ENCODE measurements at places on chromosomes 4 and X.

- no peak for DNase-seq
These were observed 248.3 kb upstream of the MAD2L1 start for GRCh38 chr4:120314969-120315368.

GRCh38 chrX:104130808-104131207 lies 18.5 kb downstream of the ZCCHC18 start:
- DNase-seq, result no peak

GRCh38 chrX:46704767-46705386 lies 54.0 kb downstream of the SLC9A7 start:
- DNase-seq, result no peak

DNA sequence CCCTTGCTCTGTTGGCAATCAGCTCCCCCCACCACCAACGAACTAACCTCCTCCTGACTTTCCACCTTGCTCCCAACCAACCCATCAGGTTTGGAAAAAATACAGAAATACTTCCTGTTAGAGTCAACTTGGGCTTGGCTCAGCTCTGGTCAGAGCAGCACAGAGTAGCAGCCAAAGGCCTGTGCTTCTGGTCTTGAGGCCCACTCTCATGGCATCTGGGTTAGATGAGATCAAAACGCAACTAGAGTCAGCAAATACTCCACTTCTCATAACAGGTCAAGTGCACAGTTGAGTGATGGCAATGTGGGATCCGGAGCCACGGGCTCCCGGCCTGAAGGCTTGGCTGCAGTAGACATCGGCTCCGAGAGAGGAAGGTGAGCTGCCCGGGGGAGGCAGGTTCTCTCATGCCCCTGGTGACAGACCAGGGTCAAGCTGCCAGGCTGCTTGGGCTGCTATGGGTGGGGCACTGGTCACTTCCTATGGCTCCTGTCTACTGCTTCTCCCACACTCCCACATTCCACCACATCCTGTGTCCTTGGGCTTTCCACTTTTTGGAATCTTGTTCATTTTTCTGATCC lies 34.8 kb downstream of the ZNF185 start:
- no peak for DNase-seq

DNA sequence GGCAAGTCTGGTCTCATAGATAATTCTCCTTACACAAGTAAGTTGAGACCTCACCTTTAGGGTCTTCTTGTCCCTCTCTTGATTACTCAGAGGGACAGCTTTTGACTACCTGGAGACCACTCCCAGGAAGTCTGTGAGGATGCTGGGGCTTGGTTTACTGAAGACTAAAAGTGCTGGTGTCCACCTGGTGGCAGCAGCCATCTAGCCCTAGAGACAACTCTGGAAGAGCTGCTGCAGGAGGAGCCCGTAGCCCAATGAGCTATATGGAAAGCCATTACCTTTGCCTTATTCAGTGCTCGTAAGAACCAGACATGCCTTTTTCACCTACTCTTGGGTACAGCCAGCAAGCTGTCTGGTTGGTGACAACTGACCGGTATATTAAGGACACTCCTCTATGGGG lies 7.3 kb downstream of the FGFBP2 start:
- no peak for DNase-seq

DNA sequence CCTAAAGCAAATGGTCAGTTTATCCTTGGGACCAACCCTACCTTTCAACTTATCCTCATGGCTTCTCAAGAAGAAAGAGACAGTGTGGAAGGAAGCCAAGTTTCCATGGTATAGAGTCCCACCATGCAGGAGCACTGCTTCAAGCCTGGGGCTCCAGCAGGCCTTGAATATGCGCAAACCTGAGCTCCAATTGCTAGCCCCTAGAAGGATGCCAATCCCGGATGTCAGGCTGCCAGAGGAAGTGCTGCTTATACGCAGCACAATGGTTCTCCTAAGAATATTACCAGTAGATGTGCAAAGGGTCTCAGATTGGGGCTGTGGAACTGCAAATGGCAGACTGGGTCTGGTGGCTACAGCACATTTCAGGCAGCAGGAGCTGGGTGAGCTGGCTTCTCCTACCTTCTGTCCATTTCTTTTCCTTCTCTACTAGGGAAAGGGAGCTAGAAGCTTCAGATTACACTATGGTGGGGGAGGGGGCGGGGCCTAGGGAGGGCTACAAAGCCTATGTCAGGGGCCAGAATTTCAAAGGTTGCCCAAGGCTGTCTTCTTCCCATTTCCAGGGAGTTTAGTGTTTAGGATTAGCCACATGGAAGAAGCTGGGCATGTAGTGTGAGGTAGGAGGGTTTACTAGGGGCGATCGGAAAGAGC lies 40.7 kb upstream of the CITED1 start:
- DNase-seq, result no peak

DNA sequence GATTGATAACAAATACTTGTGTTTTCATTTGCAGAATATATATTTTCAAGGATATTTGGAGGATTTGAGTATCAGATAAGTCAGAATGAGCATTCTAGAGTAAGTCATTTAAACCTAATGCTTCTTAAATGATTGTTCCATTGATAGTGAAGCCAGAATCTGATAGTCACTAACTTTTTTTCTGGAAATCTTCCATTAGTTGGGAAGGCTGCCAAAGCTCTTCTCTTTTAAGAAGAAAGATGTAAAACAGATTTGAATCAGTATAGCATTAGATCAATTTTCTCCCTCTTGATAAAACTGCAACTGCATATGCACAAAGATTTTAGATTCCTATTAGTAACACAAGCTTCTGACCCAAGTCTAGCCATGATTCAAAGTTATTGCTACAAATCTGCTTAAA lies 256.7 kb downstream of the SPOCK3 start:
- no peak for DNase-seq

DNA sequence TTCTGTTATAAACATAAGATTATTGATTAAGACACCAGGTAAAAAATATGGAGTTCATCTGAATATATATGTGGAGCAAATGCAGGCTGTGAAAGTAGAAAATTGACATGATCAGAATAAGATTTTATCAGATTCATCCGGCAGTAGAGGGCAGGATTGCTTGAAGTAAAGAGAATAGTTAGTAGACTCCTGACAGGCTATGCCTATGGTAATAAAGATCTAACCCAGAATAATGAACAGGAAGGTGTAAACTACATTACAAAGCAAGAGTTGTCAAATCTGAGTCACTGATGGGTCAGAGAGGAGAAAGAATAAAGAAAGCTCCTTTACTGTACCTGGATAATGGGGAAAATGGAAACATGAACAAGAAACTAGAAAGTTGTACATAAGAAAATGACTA lies 20.8 kb upstream of the TMEM184C start:
- DNase-seq, result no peak

DNA sequence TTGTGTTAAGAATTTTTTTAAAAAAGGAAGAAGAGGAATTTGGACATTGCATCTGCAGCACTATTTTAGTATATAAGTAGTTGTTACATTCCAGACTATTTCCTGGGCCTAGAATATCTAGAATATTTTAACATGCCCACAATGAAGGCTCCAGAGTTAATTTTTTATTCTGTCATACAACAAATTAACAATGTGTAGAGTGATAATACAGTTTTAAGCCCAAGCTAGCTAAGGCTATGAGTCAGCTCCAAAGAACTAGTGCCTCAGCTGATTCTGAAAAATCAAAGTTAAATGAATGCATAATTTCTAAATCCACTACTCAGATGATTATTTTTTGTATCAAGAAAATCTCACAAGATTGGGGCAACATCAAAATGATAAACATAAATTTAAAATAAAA lies 231.4 kb downstream of the PRDM5 start:
- DNase-seq, result no peak

GRCh38 chr4:76723373-76723772 lies 174.6 kb downstream of the SOWAHB start:
- no peak for DNase-seq

DNA sequence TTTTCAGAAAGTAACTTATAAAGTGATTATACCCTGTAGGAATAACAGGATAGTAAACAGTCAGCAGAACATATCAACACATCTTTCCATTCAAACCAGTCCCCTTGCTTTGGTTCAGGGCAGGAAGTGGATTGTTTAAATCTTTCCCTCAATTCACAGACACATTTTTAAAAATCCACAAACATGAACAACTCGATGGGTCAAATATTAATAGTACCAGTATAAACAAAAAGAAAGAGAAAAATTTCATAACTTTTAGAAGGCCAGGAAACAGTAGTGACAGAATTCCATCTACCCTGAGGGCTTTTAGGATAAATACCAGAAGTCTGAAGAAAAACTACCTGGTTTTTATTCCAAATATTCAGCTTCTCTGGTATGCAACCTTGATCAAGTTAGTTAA lies 1072.8 kb upstream of the PABPC4L start:
- DNase-seq, result no peak

GRCh38 chr4:106364282-106364681 lies 4.3 kb downstream of the GIMD1 start:
- DNase-seq, result no peak

GRCh38 chrX:19576742-19577141 lies 61.4 kb upstream of the MAP3K15 start:
- DNase-seq, result no peak

DNA sequence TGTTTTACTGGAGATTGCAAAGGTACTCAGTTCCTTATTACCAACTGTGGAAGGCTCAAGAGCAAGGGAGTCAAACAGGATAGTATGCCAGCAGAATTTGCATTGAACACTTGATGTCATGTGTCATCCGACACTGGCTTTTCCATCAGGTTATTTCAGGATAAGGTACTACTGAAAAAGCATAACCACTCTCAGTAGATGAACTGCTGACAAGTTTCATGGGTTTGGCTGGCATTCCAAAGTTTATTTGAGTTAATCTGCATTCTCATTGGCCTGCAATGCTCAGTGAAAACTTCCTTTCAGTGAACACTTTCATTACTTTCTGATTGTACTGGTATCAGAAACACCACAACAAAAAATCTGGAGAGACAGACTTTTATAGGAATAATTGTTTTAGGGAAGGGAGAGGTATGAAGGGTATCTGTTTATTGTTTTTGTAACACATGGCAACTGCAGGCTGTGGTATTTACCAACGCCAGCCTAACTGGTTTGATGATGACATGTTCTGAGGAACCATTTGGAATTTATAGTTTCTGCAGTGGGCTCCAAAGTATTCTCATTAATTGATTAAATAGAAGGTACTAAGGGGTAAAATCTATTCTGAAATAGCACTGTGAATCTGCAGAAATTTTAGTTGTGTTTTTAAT lies 345.7 kb upstream of the NR3C2 start:
- no peak for DNase-seq

GRCh38 chr4:149161247-149161646 lies 654.4 kb downstream of the IQCM start:
- DNase-seq, result no peak

- DNase-seq, result no peak
These were observed 246.4 kb downstream of the ZNF674 start for GRCh38 chrX:46298821-46299220.

DNA sequence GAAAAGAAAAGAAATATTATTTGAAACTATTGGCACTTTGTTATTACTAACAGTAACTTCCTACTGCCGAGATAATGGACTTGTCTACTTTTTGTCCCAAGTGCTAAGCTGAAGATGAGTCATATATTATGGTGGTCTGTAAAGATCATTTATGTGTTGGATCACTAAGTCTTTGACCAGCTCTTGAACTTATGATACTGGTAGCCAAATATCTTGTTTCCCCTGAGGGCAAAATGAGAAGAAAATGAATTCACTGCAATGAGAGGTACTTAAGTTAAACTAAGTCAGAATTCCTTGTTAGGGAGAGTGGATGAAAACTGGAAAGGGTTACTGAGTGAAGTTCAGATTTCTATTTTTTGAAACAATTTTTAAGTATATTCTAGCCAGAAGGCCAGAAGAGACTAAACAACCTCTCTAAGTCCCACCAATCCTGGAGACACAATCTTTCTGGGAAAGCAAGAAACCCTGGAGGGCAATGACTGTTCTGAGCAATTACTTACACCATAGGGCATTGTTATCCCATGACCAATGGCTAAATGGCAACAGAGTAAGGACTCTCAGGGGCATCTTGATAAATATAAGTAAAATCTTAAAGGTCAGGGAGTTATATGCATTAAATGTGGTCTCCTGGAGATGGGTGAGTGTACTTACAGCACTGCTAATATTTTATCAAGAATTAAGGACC lies 287.7 kb downstream of the STIM2 start:
- no peak for DNase-seq

DNA sequence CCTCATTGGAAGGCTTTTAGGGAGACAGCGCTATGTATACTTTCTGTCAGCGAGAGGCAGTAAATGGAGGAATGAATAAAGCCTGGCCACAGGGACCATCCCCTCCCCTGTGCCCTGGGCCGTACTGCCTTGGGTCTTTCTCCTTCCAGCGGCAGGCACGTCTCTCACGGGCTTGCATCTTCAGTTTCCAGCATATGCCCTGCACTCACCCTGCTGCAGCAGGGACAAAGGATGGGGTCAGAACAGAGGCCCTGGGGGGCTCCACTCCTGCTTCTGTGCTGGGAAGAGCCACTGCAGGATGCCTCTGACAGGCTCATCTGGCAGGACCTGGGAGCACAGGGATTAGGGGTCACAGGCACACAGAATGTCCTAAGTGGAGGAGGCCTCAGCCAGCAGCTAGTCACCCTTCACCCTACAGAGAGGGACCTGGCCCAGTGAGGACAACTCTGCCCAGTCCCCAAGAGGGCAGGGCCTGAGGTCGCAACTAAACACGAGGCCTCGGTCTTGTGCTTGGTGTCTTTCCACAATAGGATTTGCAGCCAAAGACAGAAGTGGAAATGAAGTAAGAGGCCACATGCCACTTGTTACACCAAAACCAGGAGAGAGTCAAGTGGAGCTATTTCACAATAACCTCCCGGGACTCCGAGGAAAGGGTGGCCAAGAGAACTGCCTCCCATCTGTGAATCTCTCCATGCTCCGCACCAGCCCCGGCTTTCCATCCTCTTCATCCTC lies 150.8 kb downstream of the AFAP1 start:
- DNase-seq, result no peak

DNA sequence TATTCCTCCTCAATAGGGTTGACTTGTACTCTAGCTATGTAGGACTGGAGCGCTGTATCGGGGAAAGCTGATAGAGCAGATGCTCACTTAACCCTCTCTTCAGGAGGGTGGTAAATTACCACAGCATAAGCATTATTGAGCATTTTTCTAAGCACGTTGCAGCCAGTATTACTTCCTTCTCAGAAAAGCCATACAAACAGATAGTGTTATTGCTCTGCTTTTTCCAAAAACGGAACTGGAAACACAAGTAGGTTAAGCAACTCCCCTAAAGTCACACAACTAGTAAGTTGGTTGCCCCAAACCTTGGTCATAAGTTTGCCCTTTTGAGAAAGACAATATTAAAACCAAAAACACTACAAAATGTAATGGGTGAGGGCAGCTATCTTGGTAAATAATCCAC lies 73.9 kb downstream of the REELD1 start:
- DNase-seq, result no peak

DNA sequence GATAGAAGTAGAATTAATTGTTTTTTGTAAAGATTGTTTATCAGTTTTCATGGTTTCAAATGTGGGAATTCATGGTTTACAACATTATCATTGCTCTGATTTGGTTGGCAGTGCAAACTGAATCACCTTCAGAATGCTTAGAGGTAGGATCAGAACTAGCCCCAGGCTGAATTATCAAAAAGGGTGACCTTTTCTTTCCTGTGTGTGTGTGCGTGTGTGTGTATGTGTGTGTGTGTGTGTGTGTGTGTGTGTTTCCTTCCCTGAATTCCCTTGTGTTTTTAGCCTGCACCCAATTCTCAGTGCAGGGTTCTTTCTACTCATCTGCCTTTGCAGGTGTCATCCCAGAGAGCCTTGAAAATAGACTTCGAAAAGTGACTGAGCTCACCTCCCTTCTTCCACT lies 125.0 kb downstream of the BMPR1B start:
- no peak for DNase-seq

- DNase-seq, result no peak
These were observed 433.6 kb downstream of the MAGEB5 start for GRCh38 chrX:26649534-26649933.
